ENCODE measurements at places on chromosomes 12 and 14.

DNA sequence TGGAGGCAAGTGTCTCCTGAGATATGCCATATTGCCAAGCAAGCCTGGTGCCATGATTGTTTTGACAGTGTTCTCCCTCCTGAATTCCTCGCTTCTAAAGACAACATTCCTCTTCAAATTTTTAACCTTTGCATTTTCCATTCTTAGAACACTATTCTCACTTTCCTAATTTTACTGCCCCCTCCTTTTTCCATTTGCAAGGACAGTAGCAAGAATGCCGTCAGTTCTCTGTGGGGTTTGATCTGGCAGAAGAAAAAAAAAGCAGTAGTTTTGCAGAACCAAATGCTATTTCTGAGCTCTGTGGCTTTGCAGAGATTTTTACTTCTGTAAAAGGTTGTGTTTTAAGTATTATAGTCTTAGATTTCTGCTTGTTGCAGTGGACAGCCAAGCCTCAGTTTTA, 295.2 kb downstream of the NUAK1 start:
- no peak for DNase-seq

DNA sequence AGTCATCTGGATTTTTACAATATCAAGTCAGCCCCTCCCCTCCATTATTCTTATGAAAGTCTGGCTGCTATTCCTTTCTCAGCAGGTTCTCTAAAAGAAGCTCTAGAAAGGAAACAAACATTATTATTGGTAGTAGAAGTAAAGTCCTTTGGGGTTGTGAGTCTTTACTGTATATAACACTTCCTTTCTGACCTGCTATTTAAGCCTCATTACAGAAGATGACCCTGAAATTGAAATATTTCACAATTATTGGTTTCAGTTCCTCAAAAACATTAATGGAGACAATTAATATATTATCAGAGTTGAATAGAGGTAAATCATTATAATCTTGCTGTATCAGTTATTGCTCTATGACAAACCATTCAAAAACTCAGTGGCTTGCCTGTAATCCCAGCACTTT, 19.3 kb downstream of the PLEKHA5 start:
- no peak for DNase-seq

DNA sequence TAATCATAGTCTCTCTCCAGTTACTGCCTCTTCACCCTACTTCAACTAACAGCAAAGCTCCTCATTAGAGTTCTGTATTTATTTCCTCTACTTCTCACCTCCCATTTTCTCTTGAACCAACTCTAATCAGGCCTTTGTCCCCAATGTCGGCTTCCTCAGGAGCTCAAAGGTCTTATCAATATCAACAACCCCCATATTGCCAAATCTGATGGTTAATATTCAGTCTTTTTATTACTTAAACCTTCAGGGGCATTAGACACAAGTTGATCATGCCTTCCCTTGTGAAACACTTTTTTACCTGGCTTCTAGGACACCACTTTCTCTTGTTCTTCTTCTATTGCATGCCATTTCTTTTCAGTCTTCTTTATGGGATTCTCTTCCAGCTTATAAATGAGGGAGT, 509.0 kb downstream of the NELL2 start:
- DNase-seq = no peak

DNA sequence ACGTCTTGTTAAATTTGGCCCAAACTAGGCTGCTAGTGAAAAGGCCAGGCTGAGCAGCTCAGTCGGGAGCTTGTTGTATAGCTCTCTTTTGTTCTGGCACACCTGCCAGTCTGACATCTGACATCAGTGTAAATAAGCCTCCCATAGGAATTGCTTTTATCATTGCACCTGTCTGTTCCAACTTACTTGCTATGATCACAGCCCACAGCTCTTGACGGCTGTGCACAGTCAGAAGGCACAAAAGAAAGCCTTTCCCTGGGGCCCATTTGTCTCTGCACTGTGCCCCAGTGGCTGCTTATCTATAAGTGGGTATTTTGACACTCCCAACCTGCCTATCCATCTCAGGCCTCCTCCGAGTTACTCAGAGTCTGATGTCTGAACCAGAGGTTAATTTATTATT, 324.5 kb downstream of the NUAK1 start:
- DNase-seq = no peak

GRCh38 chr14:94462763-94463572, 10.4 kb upstream of the SERPINA11 start:
- DNase-seq = no peak
